ENCODE measurements at places on chromosomes 7 and 10.
A peak's percentile ranks its signal among the peaks of the same experiment; 100 is the strongest.

- DNase-seq, result no peak
Observed at GRCh38 chr10:15278786-15279185, 92.3 kb downstream of the FAM171A1 start.

DNA sequence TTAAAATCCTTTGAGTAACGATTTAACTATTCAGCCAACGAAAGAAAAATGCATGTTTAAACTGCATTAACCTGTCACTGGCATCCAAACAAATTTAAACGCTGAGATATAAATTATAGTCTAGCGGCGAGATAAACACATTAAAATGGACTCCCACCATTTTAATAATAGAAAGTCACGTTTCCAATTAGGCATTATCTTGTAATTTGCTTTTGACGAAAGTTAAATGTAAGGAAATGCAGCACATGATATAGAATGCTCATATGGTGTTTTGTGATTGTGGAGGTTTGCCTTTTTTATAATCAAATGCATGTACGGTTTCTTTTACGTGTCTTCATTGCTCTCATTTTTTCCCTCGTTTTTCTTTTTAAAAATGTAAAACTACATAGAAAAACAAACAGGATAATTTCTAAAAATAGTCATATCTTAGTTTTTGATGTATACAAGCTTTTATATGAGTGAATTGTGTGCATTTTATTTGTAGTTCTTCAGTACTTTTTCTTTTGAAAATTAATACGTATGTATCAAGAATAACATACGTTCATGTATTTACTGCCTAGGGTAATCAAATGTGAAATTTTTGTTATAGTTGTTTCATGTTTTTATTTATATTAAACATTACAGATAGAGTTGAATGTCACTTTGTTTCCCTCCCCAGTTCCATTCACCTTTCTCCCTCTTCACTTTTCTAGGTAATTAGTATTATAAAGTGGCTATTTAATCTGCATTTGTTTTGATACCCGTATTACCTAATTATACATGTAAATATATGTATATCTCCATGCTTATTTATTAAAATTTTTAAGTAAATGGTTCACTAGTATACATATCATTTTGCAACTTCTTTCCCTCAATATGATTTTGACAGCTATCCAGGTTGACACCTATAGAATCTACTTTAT lies 1.1 kb upstream of the KLF14 start:
- no peak for DNase-seq

DNA sequence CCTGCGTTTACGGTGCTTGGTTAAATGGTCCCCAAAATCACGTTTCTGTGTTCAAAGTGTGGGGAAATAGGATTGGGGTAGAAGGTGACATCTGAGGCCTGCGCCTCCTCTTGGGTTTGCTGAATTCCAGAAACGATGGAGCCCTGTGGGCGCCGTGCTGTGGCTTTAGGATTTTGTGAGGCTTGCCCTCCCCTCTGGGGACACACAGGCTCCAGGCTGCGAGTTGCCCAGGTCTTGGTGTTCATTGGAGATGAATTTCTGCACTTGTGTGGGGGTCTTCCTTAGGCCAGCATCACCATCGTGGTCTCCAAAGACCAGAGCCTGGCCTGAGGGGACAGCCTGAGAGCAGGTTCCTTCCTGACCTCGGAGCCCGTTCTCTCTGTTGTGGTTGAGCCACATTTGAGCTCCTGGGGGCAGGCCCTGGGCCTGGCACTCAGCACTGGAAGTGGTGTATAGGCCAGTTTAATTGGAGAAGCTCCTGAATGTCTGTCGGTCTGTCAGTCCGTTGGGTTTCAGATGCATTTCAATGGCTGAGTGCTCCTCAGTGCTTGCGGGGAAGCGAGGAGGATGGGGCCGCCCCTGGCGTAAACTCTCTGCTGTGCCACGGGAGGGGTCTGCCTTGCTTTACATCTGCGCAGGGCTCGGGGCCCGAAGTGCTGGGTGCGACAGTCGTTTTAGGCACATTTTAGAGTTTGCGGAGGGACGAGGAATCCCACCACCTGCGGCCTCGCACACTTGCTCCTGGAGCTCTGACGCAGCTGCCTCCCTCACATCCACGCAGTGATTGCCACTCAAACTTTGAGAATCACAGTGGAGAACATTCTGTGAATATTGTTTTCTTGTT lies 71.7 kb downstream of the DNAJB6 start:
- no peak for DNase-seq

DNA sequence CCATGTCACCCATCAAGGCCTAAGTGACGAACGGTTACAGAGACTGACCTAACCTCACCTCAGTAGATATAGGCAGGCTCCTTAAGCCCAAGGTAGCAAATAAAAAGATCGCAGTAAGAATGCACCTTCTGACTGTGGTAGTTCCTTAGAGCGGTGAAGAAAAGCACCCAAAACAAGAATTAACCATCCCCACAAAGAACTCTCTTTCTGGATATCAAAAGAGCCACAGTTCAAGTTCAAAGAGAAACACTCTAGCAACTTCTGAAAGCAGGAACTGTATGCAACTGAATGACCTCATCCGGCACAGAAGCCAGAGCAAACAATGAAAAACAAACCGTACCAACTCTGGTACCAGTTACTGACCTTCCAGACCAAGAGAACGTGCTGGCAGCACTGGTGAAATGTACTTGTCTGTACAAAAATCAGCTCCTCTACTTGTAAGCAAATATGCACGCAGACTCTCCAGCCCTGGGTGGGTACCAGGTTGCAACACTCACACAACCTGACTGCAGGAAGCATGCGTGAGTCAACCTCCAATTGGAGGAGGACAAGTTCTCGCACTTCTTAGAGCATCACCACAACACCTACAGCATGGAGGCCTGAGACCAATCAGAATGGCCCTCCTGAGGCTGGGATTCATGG lies 202.7 kb downstream of the FAM107B start:
- DNase-seq, result peak; percentile 78

- DNase-seq, result no peak
Observed at GRCh38 chr10:49049660-49050059, 65.7 kb downstream of the VSTM4 start.

DNA sequence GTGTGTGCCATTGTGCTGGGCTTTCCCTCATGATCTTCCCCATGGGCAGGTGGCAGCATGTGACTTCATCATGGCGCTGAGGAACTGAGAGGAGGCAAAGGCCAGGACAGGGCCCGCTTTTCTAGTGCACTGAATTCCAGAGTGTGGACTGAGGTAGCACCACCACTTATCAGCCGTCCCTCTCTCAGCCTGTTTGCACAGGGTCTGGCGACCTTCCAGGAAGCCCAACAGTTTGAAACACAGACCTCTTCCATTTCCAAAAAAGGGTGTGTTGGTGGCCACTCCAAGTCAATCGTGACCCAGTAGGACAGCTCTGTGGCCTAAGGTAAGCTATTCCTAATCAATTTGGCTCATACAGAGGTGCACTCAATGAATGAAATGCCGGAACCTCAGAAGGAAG lies 4.4 kb downstream of the DNAJC30 start:
- no peak for DNase-seq

DNA sequence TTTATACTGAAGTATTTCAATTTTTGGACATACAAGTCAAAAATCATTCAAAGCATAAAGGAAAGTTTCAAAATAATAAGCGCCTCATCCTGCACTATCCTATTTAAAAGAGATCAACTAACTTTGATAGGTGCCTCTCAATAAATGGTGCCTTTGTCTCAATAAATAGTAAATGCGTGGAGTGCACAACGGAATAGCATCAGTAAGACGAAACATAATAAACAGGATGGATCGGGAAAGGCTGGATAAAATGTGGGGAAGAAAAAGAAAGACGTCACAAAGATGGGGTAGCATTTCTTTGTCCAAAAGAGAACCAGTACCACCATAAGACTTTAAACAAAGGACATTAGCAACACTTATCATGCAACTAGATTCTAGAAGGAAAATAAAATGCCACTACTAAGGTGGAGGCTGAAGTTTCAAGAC lies 571 bp upstream of the PRKAR2B start:
- DNase-seq, result peak; percentile 39

DNA sequence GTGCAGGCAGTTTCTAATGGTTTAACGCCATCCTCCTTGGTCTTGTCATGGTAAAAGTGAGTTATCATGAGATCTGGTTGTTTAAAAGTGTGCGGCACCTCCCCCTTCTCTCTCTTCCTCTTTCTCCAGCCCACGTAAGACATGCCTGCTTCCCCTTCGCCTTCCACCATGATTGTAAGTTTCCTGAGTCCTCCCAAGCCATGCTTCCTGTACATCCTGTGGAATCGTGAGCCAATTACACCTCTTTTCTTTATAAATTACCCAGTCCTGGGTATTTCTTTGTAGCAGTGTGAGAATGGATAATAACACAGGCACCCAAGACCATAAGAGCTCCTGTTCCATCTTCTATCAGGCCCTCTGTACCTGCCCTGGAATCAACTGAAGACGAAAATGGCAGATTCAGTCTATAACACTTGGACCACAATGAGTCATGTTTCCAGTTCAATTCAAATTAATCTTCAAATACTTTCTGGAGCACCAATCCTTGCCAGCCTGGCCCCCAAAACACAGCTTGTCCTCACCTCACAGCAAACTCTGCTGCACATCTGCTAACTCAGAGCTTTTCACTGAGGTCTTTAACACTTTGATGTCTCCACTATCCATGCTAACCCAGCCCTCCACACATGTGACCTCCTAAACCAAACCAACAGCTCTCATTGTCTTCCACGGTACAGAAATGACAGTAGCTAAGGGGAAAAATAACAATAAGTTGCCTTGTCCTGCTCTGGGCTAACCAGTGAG lies 73.2 kb downstream of the SFMBT2 start:
- no peak for DNase-seq

GRCh38 chr7:35526645-35527044 lies 168.3 kb downstream of the HERPUD2 start:
- DNase-seq, result no peak

GRCh38 chr10:7243139-7243538 lies 167.7 kb downstream of the SFMBT2 start:
- DNase-seq, result no peak

GRCh38 chr7:91249506-91250233 lies 14.6 kb upstream of the FZD1 start:
- peak; percentile 87 for DNase-seq

- DNase-seq, result no peak
Observed at GRCh38 chr7:45191396-45191795, 33.8 kb downstream of the RAMP3 start.

- DNase-seq, result peak; percentile 37
Observed at GRCh38 chr10:112446055-112446854, 459 bp downstream of the ZDHHC6 start.

DNA sequence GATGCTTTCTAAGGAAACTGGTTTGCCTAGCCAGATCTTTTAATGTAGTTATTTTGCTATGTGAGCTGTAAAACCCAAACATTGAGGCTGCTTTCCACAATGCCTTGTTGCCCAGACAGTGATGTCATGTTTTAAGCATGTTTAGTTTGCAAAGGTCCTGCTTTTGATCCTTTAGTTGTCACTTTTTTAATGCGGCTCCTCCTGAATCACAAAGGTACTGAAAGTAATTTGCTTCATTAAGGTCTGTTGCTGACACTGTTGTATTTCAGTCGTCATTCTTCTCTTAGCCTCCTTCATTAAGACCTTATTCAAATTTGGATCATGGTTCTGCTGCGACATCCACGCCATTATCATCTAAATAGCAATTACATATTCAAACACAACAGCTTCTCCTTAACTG lies 10.6 kb downstream of the RPA3 start:
- DNase-seq, result no peak

- no peak for DNase-seq
Observed at GRCh38 chr10:100238429-100238828, 9.0 kb upstream of the CHUK start.

- DNase-seq, result no peak
Observed at GRCh38 chr7:27064661-27065060, 31.1 kb downstream of the HOXA1 start.

- no peak for DNase-seq
Observed at GRCh38 chr7:151024435-151025056, at the start of gene ATG9B. ATG9B (minus strand) TSS chr7:151024494; CDS start chr7:151024423, 71 bp downstream.

GRCh38 chr10:117457071-117457810 lies 82.0 kb upstream of the PDZD8 start:
- no peak for DNase-seq

- no peak for DNase-seq
Observed at GRCh38 chr10:89992575-89992974, 291.2 kb downstream of the KIF20B start.

DNA sequence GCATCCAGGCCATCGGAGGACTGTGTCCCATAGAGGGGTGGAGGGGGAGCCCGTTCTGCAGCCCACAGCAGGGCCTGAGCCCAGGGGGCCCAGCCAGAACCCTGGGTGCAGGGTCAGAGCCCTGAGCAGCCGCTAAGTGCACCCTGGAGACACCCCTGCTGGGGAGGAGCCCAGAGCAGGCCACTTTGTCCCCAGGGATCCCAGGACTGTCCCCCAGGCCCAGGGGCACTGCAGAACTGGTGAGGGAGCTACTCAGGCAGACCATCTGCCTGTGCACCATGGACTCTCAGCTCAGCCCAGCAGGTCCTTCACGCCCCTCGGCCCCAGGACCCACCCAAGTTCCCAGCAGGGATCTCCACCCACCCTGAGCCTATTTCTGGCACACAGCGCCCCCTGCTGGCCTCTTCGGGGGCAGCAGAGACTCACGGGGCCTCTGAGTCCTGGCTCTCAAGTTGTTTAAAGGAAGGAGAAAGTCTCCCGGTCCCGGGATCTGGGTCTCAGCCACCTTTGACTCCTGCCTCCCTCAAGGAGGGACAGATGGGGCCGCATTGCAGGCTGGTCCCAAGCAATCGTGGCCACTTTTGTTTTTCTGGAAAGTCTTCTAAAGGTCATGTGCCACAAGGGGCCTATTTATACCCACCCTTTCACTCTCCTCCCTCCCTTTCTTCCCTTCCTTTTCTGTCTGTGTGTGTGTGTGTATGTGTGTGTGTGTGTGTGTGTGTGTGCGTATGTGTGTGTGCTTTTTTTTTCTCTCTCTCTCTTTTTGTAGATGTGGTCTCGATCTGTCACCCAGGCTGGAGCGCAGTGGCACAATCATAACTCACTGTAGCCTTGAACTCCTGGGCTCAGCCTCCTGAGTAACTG lies 90.3 kb downstream of the MYL10 start:
- peak; percentile 81 for DNase-seq

GRCh38 chr10:84097787-84098353 lies 41.4 kb upstream of the GHITM start:
- DNase-seq, result no peak

DNA sequence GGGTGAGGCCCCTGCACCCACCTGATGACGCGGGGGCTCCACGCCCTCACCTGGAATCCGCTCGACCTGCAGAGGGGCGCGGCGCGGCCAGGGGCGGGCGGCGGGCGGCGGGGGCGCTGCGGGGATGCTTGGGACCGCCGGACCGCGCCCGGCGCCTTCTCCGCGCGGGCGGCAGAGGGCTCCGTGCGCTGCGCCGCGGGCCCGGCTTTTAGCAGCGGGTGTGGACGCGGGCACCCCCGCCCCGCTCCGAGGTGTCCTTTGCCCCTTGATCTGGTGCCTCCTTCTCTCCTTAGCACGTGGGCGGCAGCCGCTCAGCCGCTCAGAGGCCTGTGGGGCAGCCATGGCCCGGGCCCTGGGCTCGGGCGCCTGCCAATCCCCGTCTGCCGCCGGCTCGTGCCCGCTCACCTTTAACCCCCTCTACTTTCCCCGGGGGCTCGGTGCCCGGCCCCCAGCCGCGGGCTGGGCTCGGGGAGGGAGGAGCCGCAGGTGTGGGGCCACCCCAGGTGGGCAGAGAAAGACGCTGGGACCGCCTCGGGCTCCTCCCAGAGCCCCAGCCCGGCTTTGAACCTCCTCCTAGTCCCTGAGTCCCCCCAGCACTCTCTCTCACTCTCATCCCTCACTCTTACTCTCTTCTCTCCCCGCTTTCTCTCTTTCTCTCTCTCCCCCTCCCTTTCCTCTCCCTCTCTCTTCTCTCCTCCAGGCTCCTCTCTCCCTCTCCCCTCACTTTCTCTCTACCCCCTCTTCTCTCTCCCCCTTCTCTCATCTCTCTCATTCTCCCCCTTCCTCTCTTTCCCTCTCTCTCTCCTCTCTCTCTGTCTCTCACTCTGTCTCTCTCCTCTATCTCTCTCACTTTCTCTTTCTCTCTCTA lies 19.7 kb upstream of the VPS37D start:
- peak; percentile 9 for DNase-seq

Measured in foreskin fibroblast (primary cell).